NB4 (cell line): ENCODE measurements at places on chromosomes 12 and 14.

- no peak for DNase-seq
Measured at GRCh38 chr14:57970175-57970574, 104.3 kb upstream of the SLC35F4 start.

DNA sequence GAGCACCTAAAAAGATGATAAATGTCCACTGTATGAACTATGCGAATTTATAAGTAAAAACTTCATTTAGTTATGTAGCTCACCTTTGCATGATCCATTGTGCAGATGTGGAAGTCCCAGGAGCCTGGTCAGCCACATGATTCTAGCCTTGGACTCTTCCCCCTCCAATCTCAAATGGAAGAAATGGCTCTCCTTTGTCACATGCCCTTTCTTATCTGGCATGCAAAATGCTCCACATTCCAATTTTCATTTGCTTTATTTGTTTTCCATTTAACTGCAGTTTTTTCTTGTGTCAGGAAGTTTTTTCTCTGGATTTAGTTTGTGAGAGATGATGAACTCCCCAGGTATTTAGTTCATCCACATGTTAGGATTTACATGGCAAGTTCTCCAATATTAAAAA is 73.8 kb downstream of the DYRK2 start:
- no peak for DNase-seq

GRCh38 chr12:15244341-15244740 is 23.1 kb upstream of the RERG start:
- no peak for DNase-seq

DNA sequence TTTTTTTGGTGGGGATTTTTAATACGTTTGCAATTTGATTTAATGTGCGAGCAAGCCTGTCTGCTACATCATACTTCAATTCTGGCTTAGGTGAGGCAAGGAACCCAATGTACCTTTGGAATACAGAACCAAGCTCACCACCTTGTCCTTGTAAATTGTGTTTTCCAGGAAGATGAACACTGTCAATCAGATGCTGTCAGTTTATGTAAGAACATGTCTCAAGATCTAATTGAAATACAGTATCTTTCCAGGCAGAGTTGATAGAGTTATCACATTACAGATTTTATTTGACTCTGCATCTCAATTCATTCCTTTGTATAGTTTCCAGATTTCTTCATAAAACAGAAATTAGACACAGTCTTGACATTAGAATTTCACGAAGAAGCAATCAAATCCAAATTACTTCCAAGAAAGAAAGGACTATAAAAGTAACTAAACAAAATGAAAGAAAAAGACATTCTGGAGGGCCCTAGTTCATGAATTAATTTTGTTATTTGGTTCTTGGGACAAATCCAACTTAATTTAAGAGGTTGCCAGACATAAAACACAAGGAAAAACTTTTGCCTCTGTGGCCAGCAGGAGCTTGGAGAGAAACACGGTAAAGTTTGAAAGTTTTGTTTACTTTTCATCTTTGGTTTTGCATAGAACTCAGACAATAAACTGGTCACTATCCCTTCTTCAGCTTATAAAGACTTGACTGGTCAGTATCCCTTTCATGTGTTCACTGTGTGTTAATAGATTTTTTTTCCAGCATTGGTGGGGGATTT is 16.4 kb upstream of the MED13L start:
- DNase-seq: no peak

DNA sequence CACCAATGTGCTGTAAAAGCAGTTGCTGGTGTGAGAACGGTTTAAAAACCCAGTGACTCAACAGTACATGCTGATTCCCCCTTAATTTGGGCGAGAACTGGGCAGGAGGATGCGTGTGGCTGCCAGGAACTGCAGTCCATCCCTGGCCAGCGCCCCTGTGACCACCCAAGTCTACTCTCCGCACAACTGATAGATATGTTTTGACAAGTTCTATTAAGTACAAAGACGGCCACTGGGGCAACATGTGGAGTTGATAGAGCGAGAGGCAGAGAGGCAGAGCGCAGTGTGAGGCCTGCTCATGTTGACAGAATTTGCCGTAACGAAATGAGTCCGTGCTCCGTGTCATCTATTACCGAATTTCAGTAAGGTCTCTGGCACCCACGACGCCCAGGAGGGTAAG is 855.0 kb downstream of the BCL11B start:
- DNase-seq: no peak

GRCh38 chr12:3761116-3761735 is 8.3 kb upstream of the CRACR2A start:
- DNase-seq: no peak

DNA sequence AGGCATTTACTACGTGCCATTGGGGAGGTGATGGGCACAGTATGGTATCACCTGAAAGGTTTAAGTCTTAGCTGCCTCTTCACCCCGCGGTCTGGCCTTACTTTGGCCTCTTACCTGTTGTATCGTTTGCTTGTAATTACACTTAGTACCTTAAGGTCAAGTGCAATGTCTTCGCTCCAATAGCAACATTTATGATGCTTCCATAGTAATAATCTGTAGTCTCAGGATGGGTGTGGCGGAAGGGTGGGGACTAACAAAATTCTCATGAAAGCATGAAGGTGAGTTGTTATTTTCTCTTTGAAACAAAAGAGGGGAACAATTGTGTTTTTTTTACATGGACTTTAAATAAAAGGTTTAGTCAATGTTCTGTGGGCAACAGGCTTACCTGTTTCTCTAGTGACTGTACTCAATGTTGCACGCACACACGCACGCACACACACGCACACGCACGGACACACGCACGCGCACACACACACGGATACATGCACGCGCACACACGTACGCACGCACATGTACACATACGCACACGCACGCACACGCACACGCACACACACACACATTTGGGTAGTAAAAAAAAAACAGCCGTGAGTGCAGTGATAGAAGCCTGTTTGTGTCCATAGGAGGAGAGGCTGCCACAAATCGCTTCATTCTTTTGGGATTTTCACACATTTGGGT is 91.4 kb downstream of the DNAH10 start:
- no peak for DNase-seq

GRCh38 chr12:18907127-18907526 is 169.2 kb downstream of the CAPZA3 start:
- DNase-seq: no peak
